Activated naive CD4-positive, alpha-beta T cell treated with anti-CD3 and anti-CD28 coated beads, Interleukin-2, amount 50 U/mL, for 16 hours (primary cell): ENCODE measurements at places on chromosomes 3 and 15.

DNA sequence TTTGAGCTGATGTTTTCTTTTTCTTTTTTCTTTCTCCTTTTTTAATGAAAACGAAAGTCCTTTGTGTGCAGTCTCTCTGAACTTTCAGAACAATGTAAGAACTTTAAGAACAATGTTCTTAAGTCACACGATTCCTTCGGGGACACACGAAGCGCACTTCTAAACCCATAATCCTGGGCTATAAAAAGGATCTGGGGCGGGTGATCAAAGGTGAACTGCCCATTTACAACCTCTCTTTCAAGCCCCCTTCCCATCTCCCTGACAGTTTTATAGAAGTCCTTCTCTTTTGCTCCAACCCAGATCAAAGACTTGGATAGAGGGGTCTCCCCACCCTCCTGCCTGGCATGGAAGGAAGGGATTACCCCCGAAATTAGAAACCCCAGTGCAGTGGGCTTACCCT is 126.8 kb downstream of the BDH1 start:
- no peak for DNase-seq

- DNase-seq, result no peak
Measured at GRCh38 chr3:184472723-184473428, 88.7 kb upstream of the EPHB3 start.

- no peak for DNase-seq
Measured at GRCh38 chr3:38990621-38991020, 61.1 kb downstream of the SCN11A start.

- no peak for DNase-seq
Measured at GRCh38 chr3:69145688-69146087, 23.3 kb upstream of the LMOD3 start.

DNA sequence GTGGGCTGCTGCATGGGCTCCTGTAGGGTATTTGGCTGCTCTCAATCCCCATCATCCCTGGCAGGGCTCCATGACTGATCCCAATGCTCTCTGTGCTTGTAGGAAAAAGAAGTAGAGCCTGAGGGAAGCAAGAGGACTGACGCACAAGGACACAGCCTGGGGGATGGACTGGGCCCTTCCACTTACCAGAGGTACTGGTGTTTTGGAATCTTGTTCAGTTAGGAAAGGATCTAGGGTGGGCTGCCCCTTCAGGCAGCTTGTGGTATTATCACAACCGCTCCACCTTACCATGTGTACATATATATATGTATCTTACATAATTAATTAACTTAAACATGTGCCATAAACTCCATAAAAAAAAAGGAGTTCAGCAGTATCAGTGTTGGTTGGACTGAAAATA is 1.3 kb downstream of the SLC28A2 start:
- no peak for DNase-seq

GRCh38 chr3:149892371-149892770 is 78.3 kb downstream of the PFN2 start:
- DNase-seq, result no peak

DNA sequence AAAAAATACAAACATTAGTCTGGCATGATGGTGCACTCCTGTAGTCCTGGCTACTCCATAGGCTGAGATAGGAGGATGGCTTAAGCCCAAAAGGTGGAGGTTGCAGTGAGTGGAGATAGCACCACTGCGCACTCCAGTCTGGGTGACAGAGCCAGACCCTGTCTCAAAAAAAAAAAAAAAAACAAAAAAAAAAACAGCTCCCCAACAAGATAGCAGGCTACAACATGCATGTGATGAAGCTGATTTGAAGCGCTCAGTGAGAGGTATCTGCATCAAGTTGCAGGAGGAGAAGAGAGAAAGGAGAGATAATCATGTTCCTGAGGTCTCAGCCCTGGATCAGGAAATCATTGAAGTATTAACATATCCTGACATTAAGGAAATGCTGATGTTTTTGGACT is 608 bp upstream of the PPCDC start:
- no peak for DNase-seq

DNA sequence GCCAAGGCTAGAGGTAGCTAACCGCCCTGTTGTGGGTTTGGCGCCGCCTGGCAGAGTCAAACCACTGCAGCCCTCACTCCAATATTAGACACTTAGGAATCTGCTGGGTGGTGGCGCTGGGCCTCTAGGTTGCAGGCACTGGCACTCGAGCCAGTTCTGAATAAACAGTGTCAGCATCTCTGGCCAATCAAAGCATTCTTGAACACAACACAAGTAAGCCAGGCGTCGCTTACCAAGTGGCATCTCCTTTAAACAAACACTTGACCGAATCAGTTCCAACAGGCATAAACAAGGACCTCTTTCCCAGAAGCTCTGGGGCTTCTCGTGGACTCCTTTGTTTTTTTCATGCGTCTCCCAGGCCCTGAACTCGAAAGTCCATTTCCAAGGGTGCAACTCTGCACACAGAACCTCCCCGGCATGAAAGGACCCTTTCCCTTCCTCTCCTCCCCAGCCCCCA is 82.3 kb downstream of the LRIG1 start:
- DNase-seq, result no peak

DNA sequence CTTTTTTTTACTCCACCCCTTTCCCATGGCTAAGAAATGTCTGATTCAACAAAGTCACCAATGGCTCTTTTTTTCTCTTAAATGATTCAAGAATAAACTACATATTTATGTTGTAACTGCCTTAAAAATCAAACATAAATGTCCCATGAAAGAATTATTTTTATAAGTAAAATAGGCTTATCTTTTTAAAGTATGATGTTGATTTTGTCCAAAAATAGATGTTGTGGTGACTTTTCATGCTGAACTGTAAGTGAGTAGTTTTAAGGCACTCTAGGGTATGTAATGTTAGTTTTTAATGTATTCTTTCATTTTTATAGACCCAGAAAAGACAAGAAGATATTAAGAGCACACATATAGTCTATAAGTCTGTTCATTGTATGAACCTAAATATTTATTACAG is 594.9 kb downstream of the NLGN1 start:
- DNase-seq, result no peak

DNA sequence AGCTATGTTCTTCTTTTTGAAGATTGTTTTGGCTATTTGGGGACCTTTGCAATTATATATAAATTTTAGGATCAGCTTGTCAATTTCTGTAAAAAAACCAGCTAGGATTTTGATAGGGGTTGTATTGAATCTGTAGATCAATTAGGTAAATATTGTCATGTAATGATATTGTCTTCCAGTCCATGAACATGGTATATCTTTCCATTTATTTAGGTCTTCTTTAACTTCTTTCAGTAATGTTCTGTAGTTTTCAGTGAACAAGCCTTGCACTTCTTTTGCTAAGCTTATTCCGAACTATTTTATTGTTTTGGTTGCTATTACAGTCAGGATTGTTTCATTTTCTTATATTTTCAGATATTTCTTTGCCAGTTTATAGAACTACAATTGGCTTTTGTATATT is 175.8 kb upstream of the RARB start:
- no peak for DNase-seq

- DNase-seq, result no peak
Measured at GRCh38 chr3:28645149-28645548, 296.5 kb upstream of the AZI2 start.

- DNase-seq, result no peak
Measured at GRCh38 chr3:81788610-81789009, 27.2 kb upstream of the GBE1 start.

- no peak for DNase-seq
Measured at GRCh38 chr3:153625506-153625905, 463.5 kb downstream of the RAP2B start.

DNA sequence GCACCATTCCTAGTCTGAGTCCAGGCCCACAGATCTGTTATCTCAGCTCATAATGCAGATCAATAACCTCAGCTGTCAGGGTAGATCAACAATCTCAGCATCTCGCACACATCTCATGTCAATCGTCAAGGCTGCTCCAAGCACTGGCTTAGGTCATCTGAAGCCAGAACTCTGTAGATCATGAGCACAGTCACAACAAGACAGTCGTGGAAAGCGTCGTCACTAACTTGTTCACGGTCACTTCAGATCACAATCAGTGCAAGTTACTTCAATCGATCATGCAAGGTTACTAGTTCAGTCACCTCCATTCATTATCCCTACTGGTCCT is 71.8 kb downstream of the RBPMS2 start:
- no peak for DNase-seq

- DNase-seq, result no peak
Measured at GRCh38 chr3:184759666-184760200, 47.9 kb upstream of the MAGEF1 start.
